ENCODE measurements at places on chromosomes 3 and 15.

DNA sequence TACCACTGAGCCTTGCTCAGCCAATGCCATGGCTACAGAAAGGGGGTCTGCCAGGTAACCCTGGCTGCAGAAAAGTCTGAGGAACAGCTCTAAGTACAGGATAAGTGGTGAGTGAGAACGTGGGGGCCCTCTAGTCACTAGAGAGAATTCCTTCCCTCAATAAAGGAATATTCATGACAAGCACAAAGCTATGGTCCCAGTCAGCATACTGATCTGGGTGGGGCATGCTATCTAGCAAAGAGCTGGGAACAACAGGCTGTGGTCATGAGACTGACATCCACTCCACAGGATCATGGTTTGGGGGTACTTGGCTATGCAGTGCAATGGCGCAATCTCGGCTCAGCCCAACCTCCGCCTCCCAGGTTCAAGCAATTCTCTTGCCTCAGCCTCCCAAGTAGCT, 140.4 kb downstream of the MTHFS start:
- no peak for DNase-seq

GRCh38 chr3:104632521-104632920, 734.2 kb upstream of the ALCAM start:
- no peak for DNase-seq

DNA sequence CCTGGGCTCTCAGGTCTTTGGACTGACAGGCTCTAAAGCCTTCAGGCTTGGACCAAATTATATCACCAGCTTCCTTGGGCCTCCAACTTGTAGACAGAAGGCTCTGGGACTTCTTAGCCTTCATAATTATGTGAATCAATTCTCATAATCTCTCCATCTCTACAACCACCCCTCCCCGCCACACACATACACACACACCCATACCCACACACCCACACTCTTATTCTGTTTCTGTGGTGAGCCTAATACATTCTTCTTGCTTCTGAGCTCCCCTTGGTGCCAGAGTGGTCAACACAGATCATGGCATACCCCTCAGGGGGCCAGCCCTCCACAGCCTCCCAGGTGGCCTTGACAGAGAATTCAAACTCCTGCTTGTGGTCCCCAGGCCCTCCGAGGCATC, 5.6 kb upstream of the NUP210 start:
- no peak for DNase-seq

DNA sequence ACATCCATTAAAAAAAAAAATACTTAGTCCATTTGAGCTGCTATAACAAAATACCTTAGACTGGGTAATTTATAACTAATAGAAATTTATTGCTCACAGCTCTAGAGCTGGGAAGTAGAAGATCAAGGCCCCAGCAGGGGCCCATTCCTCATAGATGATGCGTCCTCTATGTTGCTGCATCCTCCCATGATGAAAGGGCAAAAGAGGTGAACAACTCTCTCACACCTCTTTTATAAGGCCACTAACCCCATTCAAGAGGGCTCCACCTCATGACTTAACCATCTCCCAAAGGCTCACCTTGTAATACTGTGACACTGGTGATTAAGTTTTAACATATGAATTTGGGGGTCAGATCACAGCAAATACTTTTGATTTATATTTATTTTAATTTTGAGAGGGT, 3.0 kb upstream of the TLNRD1 start:
- no peak for DNase-seq

DNA sequence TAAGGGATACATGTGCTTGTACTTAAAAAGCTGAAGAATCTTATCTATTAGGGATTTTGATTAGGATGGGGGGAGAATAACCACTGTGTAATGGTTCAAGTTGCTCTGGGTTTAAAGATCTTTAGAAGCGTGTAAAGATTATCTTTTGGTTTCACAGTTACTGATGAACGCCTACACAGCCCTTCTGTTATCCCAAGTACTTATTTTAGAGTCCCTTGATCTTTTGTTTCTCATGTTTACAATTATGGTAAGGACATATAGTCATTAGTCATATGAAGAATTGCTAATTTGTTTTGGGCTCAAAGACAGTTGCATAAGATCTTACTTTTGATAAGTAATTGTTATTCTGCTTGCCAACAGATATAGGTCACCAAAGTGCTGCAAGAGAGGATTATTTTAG, 160.1 kb downstream of the PLCL2 start:
- no peak for DNase-seq

DNA sequence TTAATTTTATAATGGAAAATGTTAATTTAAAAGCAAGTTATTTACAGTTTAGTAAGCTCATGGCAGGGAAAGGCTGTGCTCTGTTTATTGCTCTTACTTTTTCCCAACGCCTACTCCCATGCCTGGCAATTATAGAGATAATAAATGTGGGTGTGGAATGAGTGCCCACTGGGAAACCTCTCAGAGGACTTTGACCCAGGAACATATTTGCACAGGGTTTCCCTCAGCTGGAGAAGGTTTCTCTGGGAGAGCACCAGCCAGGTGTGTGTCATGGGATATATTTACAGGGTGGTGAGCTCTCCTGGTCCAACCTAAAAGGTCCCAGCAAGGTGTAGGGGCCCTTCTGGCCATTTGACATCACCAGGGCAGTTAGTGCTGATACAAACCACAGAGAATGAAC, 27.9 kb downstream of the ZNF710 start:
- DNase-seq: no peak

GRCh38 chr3:3066378-3066777, 43.8 kb downstream of the IL5RA start:
- no peak for DNase-seq

- no peak for DNase-seq
Observed at GRCh38 chr3:66949898-66950297, 48.2 kb upstream of the KBTBD8 start.

DNA sequence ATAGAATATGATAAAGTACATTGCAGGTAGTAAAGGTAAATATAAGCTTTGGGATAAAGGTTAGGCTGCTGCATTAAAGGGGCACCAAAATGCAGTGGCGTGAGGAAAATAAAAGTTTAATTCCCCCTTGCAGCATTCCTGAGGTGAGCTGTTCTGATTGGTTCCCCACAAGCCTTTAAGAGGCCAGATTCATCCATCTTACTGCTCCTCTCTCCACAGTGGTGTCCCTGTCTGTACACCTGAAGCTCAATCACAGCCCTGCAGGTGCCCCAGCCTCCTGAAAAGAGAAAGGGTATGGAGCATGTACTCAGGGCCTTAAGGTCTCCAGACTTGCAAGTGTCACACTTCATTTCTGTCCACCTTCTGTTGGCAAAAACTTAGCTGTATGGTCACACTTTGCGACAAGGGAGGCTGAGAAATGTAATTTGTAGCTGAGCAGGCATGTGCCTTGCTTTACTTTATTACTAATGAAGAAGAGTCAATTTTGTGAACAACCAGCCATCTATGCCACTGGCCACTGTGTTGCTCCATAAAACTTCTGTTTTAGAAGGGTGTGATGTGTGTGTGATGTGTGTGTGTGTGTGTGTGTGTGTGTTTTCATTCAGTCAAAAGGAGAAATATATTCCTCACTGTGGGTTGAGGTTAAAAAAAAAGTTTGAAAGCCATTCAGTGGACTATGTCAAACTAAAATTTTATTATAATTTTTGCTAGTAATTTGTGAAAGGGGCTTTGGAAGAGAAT, 12.8 kb downstream of the LACTB start:
- DNase-seq: no peak

- DNase-seq: no peak
Observed at GRCh38 chr15:52783929-52784798, 6.0 kb downstream of the ONECUT1 start.

- no peak for DNase-seq
Observed at GRCh38 chr3:8840556-8840955, 71.1 kb upstream of the OXTR start.
